ENCODE measurements at places on chromosomes 7 and 10.

DNA sequence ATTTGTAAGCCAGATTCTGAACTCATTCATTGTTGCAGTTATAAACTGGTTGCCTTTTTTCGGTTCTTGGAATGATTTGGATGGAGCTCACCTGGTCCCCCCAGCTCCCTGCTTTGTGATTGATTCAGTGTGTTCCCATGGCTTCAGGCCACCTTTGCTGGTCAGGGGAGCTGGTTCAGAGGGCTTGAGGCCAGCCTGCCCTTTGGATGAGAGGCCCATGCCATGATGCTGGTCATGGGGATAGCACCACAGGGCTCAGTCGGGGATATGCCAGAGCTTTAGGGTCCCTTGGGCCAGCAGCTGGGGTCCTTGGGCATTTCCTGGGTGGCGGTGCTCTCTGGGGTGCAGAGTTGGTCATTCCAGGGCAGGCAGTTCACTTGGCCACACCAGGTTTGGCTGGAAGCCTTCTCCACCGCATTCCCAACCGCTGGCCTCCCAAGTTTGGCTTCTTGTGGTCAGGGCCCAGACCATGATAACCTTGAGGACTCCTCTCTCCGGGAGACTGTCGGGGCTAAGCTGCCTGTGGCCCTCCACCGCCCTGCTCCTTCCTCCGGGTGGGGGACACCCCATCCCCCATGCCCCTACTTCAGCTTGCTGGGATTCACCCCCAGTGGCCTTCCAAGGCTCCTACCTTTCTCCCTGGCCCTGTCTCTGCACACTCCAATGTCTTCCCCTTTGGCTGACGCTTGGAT, 65.1 kb downstream of the MGMT start:
- peak; percentile 70 for DNase-seq

DNA sequence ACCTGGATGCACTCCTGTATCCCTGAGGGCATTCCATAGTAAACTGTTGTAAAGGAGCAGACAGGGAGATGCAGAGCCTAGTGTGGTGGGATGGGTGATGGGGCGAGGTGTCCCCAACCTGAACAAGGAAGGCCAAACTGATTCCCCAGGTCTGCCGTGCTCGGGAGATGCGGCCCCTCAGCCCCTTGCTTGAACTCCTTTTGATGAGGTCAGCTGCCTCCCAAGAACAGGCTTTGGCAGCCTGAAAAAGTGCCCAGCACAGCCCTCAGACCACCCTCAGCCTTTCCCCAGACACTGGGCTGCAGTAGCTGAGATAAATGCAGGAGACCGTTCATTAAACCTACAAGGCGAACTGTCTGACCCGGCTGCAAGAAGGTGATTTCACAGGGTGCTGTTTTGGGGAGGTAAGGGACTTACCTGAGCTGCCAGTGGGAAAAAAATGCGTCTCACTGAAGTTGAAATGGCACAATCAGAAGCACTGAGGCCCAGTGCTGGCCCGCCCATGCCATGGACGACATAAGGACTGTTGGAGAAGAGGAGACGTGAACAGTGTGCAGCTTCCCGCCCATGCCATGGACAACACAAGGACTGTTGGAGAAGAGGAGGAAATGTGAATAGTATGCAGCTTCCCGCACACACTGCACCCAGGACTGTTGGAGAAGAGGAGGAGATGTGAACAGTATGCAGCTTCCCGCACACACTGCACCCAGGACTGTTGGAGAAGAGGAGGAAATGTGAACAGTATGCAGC, 148.4 kb upstream of the FAM20C start:
- DNase-seq: no peak

DNA sequence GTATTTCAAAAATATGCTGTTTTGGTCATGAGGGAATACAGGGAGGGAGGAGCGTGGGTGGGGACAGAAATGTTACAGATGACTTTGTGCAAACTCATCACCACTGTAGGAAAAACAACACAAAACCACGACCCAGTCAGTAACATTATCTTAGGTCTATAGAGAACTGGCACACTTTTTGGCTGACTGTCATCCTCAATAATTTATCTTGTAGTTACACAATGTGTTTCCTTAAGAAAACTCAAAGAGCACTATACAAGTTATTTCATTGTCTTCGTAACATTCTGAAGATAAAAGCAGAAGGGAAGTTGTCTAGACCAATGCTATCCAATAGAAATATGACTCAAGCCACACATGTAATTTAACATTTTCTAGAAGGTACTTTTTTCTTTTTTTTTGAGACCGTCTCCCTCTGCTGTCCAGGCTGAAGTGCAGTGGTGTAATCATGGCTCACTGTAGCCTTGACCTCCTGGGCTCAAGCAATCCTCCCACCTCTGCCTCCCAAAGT, 16.9 kb upstream of the CDK14 start:
- peak; percentile 91 for DNase-seq

GRCh38 chr7:94223375-94224084, 171.2 kb upstream of the COL1A2 start:
- peak; percentile 69 for DNase-seq

DNA sequence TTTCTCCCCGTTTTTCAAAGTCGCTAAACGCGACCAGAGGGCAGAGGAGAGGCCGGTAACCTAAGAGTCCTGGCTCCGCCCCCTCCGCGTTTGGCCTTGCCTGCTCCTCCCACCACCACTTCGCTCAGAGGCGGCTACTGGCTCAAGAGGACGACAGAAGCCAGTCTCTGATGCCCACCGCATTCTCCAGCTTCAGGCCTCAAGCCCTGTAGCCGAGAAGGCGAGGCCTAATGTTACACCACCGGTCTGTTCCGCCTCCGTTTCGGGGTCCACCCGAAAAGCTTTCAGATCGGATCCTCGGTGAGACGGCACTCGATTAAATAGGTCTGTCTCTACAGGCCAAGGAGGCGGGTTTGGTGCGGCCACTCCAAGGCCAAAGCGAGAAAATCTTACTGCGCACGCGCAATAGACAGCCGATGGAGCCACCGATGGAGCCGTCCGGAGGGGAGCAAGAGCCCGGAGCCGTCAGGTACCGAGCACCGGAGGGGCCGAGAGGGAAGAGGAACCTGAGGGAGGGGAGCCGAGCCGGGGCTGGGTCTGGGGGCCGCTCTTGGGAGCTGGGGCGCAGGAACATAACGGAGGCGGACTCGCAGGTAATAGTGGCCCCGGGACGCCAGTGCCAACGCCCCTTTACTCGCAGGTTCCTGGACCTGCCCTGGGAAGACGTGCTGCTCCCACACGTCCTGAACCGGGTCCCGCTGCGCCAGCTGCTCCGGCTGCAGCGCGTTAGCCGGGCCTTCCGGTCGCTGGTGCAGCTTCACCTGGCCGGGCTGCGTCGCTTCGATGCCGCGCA, at the start of gene FBXL15:
FBXL15 (plus strand) TSS at position 123 of the 793 bp plus-strand sequence; CDS start at position 417, 294 bp downstream.
- DNase-seq: peak; percentile 96

DNA sequence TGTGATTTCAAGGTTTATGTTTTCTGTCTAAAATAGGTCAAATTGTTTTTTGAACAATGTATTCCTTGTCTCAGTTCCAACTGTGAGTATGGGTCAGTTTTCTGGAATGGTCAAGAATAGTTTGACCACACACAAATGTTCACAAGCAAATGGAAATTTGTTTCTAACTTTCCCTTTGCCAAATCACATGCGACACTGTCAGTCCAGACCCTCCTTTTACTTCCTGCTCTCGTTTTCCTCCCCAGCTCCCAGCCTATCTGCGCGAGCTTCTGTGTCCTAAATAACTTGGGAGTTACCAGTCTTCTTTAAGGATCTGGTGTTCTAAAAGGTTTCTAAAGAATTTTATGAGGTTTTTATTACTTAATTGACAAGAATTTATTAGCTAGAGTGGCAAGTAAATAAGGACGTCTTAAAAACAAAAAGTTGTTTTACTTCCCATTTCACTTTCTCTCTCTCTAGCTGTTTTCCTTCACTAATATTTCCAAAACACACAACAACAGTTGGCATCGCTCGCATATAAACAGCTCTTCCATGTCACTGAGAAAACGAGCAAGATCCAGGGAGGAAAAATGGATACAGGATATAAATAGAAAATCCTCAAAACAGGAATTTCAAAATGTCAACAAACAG, 266.1 kb upstream of the KLF6 start:
- DNase-seq: peak; percentile 9

DNA sequence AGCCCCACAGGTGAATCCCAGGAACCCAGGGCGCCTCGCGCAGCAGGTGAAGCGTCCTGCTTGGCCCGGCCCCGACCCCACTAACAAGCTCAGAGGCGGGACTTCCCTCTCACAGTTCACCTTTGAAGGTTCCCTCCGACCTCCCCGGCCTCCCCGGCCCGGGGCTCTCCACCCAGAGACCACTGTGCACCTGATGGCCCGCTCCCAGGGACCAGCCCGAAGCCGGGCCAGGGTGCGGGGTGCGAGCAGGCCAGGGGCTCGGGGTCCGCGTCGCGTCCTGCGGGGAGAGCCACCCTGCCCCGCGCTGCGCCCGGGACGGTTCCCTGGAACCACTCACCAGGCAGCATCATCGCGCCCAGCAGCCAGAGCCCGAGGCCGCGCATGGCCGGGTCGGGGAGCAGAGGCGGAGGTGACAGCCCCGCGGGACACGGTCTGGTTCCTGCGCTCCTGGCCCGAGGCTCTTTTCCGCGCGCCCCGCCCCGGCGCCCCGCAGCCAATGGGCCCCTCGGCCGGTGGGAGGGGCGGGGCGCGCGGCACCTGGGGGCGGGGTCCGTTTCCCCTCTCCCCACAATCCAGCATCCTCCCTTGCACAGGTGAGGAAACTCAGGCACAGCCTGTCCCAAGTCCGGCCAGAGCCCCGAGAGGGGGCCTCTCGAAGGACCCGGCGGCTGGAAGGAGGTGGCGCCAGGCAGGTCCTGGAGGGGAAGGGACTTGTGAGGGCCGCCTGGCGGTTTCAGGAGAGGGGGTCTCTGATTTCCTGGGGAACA, at the start of gene ADAM8:
ADAM8 (minus strand) TSS at position 434 of the 767 bp plus-strand sequence; CDS start at position 383, 51 bp downstream.
- peak; percentile 69 for DNase-seq

DNA sequence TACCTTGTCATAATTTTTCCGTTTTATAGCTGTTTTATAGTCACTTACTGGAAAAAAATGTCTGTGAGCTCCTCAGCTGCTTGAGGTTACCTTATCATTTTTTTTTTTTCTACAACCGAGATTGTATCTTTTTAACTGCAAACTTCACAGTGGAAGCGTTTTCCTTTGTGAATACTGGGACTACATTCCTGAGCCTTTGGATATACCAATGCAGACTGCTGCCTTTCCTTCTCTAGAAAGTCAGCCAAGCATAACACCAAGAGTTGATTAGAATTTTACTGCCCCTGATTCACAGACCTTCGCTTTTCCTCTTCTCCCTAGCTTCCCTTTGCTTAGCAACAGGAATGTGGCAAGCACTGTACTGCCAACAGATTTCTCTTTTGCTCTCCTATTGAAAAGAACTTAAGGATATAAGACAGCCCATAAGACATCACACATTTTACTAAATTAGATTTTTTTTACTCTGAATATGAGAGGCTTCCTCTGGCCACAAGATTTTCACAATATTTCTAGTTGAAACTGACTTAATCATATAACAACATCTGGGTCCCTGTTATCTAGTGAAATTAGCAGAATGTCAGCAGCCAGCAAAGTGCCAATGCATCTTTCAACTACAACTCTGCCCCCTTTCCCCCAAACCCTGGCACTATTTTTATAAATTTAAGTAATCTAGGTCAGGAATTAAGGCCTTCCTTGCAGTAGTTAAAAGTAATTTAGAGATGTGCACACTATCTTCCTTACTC, 170.6 kb downstream of the PRKG1 start:
- peak; percentile 89 for DNase-seq

- no peak for DNase-seq
Observed at GRCh38 chr10:115942101-115942500, 330.9 kb downstream of the GFRA1 start.

GRCh38 chr10:129703287-129704137, 236.5 kb downstream of the MGMT start:
- no peak for DNase-seq
